Activated CD8-positive, alpha-beta T cell treated with anti-CD3 and anti-CD28 coated beads for 36 hours (primary cell): ENCODE measurements at places on chromosomes 12 and 14. TPM values are rescaled to one million over a fixed set of nuclear protein-coding genes. Genes with fewer than 3 reads are reported as not detected.

The PARP11 gene
- 22.3 TPM for total RNA-seq

The SVOP gene
- total RNA-seq, result not detected

The WNK1 gene
- total RNA-seq, result 142 TPM

The GUCY2C gene
- total RNA-seq, result not detected

The DHRS2 gene
- total RNA-seq, result 3.5 TPM

The TUBA1C gene
- total RNA-seq, result 237 TPM

The GPX2 gene
- not detected for total RNA-seq

The ADAMTS20 gene
- not detected for total RNA-seq

The MYH7 gene
- not detected for total RNA-seq

The VSX2 gene
- total RNA-seq, result not detected

The CCND2 gene
- 639 TPM for total RNA-seq

The LRRC10 gene
- not detected for total RNA-seq

- DNase-seq, result no peak
These were observed 90.2 kb downstream of the FUT8 start for GRCh38 chr14:65502676-65503124.

GRCh38 chr12:100249941-100250340, 16.9 kb downstream of the DEPDC4 start:
- DNase-seq, result no peak

GRCh38 chr12:56529656-56530055, 8.0 kb downstream of the RBMS2 start:
- DNase-seq, result no peak

DNA sequence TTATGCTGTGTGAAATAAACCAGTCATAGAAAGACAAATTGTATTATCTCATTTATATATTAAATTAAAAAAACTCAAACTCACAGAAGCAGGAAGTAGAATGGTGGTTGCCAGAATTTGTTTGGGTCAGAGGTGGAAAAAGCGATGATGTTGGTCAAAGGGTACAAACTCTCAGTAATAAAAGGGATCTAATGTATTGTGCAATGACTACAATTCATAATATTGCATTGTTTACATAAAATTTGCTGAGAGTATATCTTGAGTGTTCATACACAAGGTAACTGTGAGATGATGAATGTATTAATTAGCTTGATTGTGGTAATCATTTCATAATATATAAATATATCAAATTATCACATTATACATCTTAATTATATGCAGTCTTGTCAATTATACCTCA, 56.7 kb downstream of the FOXG1 start:
- DNase-seq, result no peak

DNA sequence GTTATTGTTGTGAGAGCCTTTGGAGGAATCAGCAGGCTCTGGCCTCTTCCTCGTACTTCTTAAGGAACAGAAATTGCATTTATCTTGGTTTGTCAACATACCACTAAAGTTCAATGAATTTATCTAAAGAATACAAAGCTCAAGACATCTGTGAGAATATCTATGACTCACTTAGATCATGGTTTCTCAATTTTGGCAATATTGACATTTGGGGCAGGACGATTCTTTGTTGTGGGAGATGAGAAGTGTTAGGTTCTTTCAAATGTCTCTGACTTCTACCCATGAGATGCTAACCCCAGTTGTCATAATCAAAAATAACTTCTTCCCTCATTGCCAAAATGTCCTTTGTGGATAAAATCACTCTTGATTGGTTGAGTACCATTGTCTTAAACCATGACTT, 1190.3 kb downstream of the GALC start:
- DNase-seq, result no peak

DNA sequence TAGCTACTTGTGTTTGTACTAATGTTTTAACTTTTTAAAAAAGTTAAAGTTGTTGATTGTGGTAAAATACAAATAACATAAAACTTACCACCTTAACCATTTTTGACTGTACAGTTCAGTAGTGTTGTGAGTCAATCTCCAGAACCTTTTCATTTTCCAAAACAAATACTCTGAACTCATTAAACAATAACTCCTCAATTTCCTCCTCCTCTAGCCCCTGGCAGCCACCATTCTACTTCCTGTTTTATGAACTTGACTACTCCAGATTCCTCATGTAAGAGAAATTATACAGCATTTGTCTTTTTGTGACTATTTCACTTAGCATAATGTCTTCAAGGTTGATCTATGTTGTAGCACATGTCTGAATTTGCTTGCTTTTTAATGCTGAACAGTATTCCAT, 299.1 kb upstream of the AMIGO2 start:
- DNase-seq, result no peak

DNA sequence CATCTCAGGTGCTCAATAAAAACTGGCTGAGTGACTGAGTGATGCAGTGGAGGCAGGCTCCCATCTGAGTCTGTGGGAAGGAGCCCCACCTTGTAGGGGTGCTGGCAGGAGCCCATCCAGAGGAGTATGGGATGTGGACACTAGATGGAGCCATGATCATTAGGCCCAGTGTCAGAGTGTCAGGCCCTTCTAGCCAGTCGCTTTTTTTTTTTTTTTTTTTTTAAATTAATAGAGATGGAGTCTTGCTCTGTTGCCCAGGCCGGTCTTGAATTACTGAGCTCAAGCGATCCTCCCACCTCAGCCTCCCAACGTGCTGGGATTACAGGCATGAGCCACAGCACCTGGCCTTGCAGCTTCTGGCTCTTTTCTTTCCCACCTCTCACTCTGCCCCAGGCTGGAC, 11.5 kb downstream of the RITA1 start:
- DNase-seq, result peak; percentile 81

GRCh38 chr12:89528434-89528833, 2.6 kb upstream of the POC1B start:
- no peak for DNase-seq

- no peak for DNase-seq
These were observed 64.4 kb upstream of the FUT8 start for GRCh38 chr14:65348137-65348536.

- DNase-seq, result no peak
These were observed 138.0 kb upstream of the IGF1 start for GRCh38 chr12:102618197-102618877.

GRCh38 chr12:50132505-50133135, 20.6 kb downstream of the COX14 start:
- no peak for DNase-seq

DNA sequence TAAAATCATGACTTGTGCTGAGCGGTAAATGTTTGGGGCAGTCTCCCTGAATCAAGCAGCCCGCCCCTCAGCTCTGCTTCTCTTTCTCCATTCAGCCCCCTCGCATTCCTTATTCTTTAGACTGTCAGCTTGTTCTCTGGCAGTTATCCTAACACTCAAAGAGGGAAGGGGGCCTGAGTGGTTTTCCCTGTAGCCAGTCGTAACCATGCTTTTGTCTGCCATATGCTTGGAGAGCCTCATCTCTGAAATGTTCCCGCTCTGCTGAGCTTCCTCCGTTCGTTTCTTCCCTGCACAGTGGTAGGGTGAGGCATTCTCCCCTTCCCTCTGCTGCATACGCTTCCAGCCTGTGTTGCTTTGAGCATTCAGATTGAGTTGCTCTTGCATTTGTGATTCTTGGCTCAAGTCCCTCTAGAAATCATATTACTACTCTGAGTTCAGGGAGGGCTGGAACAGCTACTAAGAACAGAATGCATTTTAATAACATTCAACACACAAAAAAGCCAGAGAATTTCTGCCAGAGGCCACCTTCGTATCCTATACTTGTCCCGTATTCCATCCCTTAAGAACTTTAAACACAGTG, 119.7 kb downstream of the FBXL14 start:
- DNase-seq, result no peak

- no peak for DNase-seq
These were observed 110.8 kb upstream of the SRRM4 start for GRCh38 chr12:118870551-118870950.

- DNase-seq, result no peak
These were observed 164.1 kb upstream of the NTF3 start for GRCh38 chr12:5267603-5268423.

- no peak for DNase-seq
These were observed 45.5 kb downstream of the PAWR start for GRCh38 chr12:79645235-79645630.

DNA sequence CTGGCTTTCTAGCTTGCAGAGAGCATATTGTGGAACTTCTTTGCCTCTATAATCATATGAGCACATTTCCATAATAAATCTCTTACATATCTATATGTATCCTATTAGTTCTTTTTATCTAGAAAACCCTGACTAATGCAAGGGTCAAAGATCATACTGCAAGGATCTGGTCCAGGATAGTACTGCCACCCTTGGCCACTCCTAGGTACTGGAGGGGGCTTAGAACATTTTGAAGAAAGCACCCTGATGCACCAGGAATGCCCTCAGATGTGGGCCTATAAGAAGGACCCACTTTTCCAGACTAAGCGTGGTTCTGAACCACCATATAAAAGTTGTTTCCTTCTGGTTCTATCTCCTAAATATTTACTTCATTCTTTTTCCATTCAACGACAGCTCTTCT, 14.6 kb downstream of the ATXN7L3B start:
- no peak for DNase-seq

- DNase-seq, result peak; percentile 69
These were observed 107.3 kb downstream of the CRADD start for GRCh38 chr12:93784339-93785086.

DNA sequence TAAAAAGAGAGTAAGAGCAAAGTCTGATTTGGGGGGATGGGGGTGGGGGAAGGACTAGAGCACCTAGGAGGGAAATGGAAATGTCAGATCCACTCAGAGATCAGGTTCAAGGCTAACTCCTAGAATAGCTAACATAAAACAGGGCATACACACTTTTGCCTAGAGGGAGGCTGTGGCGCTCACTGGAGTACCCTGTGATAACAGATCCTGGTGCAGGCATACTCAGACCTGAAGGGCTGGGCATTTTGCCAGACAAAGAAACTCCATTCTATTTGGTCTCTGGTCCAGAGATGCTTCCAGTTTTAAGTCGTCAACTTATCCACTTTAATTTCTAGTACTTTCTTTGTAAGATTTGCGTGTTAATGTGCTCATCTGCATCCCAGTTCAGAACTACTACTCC, 5.8 kb downstream of the CTDSP2 start:
- DNase-seq, result no peak

GRCh38 chr14:96084796-96085195, 45.6 kb downstream of the C14orf132 start:
- no peak for DNase-seq

DNA sequence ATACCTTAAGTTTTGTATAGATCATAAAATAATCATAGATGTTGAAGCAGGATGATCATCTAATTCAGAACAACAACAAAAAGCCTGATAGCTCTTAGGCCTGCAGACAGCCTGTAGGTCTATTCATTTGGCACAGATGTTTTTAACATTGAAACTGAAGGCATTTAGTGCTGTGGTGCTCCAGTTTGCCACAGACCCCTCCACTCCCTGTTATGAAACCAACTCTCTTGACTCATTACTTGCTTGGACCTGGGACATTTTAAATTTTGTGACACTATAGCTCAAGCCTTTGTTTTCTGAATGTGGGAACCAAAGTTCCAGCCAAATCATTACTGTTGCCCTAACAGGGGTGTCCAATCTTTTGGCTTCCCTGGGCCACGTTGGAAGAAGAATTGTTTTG, 9.1 kb downstream of the PRKCH start:
- peak; percentile 74 for DNase-seq

- no peak for DNase-seq
These were observed 218.1 kb downstream of the C12orf75 start for GRCh38 chr12:105548626-105549025.

GRCh38 chr12:98456576-98457573, 58.5 kb upstream of the TMPO start:
- DNase-seq, result peak; percentile 54

GRCh38 chr12:23944067-23944466, 5.4 kb downstream of the SOX5 start:
- DNase-seq, result no peak

GRCh38 chr14:80523518-80524117, 312.3 kb upstream of the DIO2 start:
- DNase-seq, result no peak

- DNase-seq, result no peak
These were observed 4.7 kb downstream of the ANHX start for GRCh38 chr12:133231001-133231400.

DNA sequence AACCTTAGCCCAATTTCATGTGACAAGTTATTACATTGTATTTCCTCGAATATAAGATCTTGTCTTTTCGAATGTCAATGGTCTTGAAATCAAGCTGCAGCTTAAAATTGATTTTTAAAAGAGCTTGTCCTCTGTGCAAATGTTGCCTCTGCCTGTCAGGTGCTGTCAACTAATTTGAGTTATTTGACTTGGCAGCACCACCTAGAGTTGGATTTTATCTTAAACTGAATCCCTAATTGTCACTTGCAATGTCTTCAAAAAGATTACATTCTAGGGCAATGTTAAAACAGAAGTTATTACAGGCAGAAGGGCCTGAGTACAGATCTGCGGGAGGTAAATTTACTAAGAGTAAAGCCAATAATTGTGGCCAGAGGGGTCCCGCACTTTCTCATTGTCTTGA, 26.2 kb upstream of the TUNAR start:
- no peak for DNase-seq

DNA sequence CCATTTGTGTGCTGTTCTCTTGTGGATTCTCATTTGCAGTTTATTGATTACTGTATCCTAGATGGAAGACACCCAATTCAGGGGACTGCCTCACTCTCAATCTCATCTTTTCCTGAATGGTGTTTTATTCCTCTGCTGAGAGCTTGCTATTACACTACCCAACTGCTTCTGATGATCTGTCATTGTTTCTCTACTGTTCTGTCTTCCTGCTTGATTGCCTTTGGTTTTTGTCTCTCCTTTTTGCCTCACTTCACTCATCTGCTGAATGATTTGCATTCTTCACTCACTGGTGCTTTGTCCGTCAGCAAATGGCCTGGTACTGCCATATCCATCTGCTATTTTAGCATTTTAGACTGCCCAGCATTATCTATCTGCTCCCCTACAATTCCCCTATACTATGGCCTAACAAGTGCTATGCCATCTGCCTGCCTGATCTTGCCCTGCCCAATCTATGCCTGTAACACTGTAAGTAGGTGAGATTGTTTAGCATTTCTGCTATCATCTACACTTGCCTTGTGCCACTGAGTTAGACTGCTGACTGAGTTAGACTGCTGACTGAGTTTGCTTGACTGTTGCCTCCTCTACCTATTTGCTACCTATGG, 335.1 kb downstream of the GPHN start:
- DNase-seq, result no peak

GRCh38 chr14:66395300-66395699, 90.9 kb upstream of the CCDC196 start:
- DNase-seq, result peak; percentile 58

DNA sequence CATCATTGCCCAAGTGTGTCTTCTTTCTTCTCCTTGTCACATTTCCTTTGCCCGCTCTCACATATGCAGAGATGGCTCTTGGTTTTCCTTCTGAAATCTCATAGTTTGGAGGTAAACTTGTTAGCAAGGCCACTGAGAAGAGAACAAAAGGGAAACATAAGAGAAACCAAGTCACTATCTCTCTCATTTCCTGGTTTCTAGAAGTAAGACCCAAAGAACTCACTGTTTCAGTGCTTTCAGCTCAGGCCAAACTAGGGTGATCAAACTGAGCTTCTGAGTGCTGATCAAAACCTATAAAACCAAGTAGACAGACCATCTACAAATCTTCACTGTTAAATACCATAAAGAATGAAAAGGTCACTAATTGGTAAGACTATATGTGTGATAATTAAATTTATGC, 275.4 kb upstream of the BTG1 start:
- DNase-seq, result no peak
